Fibroblast of skin of left quadriceps (primary cell): ENCODE measurements at places on chromosomes 12 and 14.
A peak's percentile ranks its signal among the peaks of the same experiment; 100 is the strongest.

GRCh38 chr12:81359736-81360135, 281.9 kb downstream of the ACSS3 start:
- DNase-seq: no peak

DNA sequence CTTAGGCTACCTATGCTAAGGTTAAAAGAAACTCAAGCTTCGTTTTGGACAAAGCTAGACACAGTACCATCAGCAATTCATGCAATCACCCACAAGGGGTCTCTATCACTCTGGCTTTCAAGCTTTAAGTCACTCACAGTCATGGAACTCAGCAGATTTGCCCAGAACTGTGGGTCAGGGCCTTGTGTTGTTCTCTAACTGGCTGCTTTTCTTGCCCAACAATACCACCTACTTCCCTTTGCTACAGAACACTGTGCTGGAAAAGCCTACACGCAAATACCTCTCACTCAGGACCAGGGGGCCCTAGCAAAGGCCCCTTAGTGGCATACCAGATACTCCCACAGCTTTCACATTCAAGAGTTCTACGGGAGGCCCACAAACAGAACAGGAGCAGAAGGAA, 9.1 kb downstream of the NEMP1 start:
- DNase-seq: peak; percentile 71

DNA sequence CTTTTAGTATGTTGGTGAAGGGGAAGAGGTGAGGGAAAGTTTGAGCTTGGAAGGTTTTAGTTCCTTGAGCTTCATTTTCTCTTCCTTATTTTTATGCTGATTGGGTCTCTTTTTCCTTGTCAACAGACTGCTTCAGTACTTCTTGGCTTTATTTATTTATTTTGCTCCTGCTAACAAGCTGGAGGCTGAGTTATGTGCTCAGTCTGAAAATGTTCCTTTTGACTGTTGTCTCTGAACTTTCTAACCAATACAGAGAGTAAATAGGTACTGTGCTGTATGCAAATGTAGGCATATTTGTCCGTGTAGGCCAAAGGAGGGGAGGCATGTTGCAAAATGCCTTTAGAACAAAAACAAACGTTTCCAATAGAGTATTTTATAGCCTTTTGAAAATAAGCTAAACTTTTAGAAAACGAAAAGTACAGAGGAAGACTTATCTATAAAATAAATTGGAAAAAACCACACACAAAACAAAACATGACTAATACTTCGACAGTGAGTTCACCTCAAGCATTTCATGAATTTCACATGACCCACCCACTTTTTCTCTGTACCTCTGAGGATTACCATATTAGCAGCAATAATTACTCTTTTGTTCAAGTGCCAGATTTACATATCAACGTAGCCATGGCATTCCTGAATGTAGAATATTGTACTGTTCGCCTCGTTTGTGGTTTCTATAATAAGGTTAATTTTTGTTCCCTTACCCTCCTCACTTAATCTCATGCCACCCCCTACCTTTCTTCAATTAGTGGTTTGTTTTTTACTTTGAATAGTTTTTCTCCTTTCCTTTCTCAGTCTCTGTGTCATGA, 4.7 kb upstream of the CREBL2 start:
- peak; percentile 44 for DNase-seq

- no peak for DNase-seq
Observed at GRCh38 chr14:21322716-21323115, 42.8 kb downstream of the RPGRIP1 start.

GRCh38 chr12:83827860-83828259, 1084.7 kb downstream of the SLC6A15 start:
- DNase-seq: no peak

DNA sequence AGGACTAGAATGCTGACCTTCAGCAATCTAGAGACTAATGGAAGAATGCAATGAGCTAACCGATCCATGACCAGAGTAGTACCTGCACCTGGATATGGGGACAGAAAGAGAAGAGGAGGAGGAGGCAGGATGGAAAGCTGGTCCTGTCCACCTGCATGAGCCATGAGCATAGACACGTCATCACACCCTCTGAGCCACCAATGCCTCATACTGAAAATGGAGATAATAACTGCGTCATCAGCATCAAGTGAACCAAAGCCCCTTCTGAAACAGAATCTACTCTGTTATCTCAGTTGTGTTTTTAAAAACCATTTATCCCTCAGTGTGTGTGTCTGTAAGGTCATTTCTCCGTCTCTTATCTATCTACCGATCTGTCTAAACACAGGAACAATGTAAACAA, 327.0 kb downstream of the BCL11B start:
- DNase-seq: no peak

GRCh38 chr14:97077253-97077653, 280.1 kb downstream of the VRK1 start:
- DNase-seq: peak; percentile 85

- no peak for DNase-seq
Observed at GRCh38 chr12:49588721-49589516, 16.5 kb downstream of the FAM186B start.

DNA sequence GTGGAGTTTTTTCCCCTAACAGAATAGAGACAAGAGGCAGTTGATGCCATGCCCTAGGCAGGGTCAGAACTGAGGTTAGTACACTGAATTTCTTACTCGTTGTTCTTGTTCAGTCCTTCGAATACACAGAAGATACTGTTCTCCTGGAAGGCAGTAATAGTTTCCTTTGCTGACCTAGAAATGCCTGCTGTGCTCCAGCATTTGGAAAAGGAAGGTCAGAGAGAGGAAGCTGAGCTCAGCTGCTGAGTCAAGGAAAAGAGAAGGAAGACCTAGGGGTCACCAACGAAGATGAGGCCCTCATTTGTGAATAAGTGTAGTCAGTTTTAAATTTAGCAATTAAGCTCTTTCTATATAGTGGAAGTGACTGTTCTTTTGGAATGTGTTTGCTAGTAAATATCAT, 100.1 kb downstream of the CRADD start:
- peak; percentile 42 for DNase-seq

GRCh38 chr12:113425960-113426453, 3.8 kb downstream of the SDSL start:
- no peak for DNase-seq

DNA sequence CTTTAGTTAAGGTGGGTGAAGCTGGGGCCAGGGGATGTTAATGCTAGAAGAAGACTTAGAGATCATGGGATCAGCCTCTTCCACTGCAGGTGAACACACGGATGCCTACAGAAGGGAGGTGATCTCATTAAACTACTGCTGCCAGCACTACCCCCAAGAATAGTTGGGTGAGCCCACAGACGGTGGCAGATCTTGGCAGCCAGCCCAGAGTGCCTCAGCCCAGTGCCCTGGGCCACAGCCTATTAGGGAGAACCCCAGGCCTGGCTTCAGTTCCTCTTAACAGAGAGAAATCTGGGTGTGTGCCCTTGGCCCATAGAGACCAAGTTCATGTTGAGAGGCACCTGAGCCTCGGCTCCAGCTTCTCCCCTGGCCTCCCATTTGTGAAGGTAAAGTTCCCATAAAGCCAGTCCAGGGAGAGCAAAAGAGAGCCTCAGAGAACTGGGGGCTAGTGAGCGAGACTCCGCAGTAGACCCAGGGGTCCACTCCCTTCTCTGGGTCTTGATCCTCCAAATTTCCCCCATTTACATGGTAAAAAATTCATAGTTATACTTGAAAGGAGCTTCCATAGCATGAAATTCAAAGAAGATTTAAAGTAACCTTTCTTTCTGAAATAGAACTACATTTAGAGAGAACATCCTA, 125.0 kb upstream of the CCND2 start:
- no peak for DNase-seq

DNA sequence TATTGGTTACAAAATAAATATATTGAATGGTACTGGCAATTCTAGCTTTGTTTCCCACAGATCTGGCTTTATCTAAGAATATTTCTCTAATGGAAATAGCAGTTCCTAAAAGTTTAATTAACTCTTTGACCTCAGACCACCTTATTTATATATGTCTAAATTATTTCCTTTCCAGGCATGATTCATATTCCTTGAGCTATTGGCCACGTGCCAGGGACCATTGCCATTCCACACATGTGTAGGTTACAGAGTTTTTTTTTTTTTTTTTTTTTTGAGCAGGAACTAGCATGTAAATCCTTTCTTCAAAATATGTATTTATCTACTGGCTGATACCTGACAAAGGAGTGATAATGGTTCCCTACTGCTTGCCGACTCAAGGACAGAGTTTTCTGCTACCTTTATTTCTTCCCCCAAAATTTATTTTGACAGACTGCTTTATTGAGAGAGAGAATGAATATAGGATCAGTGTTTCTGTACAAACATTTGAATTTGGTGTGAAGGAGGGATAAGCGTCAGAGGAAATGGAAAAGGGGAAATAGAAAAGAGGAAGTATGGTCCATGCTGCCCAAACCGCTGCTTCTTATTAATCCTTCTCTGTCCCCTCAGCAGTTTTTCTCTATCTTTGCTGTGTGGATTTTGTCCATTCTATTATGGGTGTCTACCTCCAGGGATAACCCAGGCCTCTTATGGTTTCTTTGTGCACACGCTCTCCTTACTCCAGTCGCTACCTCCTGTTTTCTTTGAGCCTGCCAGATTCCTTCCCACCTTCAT, 36.4 kb downstream of the PDE3A start:
- peak; percentile 13 for DNase-seq

DNA sequence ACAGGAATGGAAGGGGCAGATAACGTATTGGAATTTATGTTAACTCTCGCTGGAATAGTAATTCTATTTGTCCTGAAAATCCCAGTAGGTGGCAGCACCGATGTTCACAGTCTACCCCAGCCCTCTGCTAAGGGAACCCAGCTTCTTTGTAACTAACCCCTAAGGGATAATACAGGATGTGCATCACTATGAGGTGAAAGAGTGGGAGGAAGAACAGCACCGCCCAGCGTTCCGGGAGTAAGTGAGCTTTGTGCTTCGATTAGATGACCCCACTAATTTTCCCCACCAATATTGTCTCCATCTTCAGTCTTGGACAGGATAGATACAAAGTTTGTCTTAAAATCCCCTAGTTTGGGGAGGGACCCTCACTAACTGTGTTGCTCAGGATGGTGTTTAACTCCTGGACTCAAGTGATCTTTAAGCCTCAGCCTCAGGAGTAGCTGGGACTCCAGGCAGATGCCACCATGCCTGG, 2.7 kb downstream of the SLC2A3 start:
- peak; percentile 90 for DNase-seq

GRCh38 chr12:53052419-53053217, 2.8 kb downstream of the TNS2 start:
- DNase-seq: peak; percentile 43

- no peak for DNase-seq
Observed at GRCh38 chr12:98894412-98895085, 249.5 kb downstream of the APAF1 start.

- DNase-seq: no peak
Observed at GRCh38 chr12:101745481-101745880, 6.2 kb upstream of the SYCP3 start.

- DNase-seq: no peak
Observed at GRCh38 chr12:52585946-52586345, 12.3 kb upstream of the KRT74 start.

DNA sequence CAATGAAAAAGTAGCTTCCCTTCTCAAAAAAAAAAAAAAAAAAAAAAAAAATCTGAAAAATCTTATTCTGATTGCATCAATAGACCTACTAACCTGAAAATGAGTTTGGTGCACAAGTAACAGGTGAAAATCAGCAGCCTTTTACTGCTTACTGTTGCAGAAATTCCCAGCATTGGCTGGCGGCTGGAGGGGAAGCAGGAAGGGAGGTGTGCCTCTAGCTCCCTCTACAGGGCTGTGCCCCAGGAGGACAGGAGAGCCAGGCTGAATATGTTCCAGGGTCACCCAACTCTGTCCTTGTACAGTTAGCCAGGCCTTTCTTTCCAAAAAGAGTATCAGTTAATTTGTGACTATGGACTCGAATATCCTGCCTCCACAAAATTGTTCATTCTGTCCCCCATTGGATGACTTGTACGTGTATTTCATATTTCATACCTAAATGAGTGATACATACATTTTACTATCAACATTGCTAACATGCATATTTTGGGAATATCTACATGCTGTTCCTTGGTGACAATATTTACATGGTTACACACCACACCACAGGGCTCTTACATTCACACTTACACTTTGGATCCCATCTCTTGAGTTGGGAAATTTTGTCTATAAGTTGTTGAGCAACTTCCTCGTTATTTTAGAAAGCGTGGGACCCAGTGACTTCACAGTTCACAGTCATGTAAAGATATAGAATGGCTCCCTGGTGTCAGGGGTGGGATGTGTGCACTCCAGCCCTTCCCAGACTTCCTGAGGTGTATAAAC, 124.8 kb downstream of the SAMD4A start:
- no peak for DNase-seq

- no peak for DNase-seq
Observed at GRCh38 chr14:96153003-96153402, 51.6 kb upstream of the BDKRB2 start.

GRCh38 chr12:76649099-76649498, 89.5 kb upstream of the OSBPL8 start:
- no peak for DNase-seq

DNA sequence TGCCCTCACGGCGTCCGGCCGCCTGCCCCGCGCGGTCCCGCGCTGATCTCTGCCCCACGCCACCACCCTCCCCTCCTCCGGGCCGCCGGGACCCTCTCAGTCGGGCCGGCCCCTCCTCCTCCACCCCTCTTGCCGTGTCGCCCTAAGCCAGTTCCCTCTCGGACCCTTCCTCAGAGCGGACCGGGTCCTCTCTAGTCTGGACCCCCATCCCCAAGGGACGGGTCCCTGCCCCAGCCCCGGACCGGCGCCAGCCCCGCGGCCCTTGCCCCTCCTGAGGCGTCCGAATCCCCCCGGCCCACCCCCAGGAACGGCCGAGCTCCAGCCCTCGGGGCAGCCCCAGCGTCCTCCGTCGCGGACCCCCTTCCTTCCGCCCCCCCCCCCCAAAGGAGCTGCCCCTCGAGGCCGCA, 485 bp downstream of the PPP4R4 start:
- DNase-seq: no peak

DNA sequence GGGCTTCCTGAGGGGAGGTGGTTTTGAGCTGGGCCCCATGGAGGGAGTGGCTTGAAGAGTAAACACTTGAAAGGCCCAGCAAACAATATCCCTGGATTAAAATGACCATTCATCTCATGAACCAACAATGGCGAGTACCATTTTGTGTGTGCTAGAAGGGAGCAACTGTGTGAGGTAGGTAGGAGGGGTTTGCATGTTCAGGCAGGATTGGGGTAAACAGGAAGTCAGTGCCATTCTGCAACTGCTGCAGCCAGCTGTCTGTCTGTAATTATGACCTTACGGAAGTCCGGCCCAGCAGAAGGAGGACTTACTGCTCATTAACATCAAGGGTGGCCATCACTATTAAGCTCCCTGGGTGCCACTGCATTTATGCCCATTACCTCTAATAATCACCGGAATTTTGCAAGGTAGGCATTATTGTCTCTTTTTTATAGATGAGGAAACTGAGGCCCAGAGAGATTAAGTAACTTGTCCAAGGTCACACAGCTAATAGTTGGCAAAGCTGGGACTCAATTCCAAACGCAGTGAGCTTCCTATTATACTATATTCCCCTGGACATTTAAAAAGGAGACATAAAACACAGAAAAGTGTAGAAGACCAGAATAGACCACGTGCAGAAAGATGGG, 16.6 kb upstream of the IFI27L2 start:
- DNase-seq: no peak

GRCh38 chr14:90517076-90517841, 120.4 kb downstream of the CALM1 start:
- DNase-seq: no peak

GRCh38 chr12:54369597-54370131, 5.4 kb upstream of the GPR84 start:
- DNase-seq: no peak

GRCh38 chr12:5451251-5451650, 19.3 kb downstream of the NTF3 start:
- DNase-seq: no peak
